ENCODE measurements at places on chromosomes 11 and 22. TPM values are rescaled to one million over a fixed set of nuclear protein-coding genes. Genes with fewer than 3 reads are reported as not detected.

Gene ARHGEF17
- total RNA-seq, result 60.8 TPM

Gene IGLL5
- total RNA-seq, result not detected

Gene GPR83
- total RNA-seq, result 1.3 TPM

Gene RAB39A
- 16.5 TPM for total RNA-seq

Gene ZP1
- total RNA-seq, result not detected

Gene TBX10
- total RNA-seq, result not detected

Gene MRTFA
- total RNA-seq, result 79.2 TPM

Gene SSTR3
- total RNA-seq, result 0.11 TPM

Gene OR52E5
- total RNA-seq, result not detected

Gene PTGDR2
- 0.55 TPM for total RNA-seq

Gene BLID
- total RNA-seq, result 8.5 TPM

Gene NOX4
- total RNA-seq, result 8.2 TPM

Gene KRTAP5-9
- total RNA-seq, result not detected

Gene IGSF22
- total RNA-seq, result 0.44 TPM

Gene SCGB1D2
- not detected for total RNA-seq

Gene OR56A4
- 0.11 TPM for total RNA-seq

Gene DGCR6
- total RNA-seq, result 7.1 TPM

Gene NXPE1
- not detected for total RNA-seq

Gene IZUMO1R
- not detected for total RNA-seq

Gene PATE2
- total RNA-seq, result not detected

Gene MRPL11
- 27.0 TPM for total RNA-seq

Gene PICK1
- 33.2 TPM for total RNA-seq

Gene NLRP14
- total RNA-seq, result 0.88 TPM

Gene TPBGL
- total RNA-seq, result not detected

Gene TMEM191C
- total RNA-seq, result 1.6 TPM

Gene KRTAP5-8
- not detected for total RNA-seq

Gene OR51B5
- total RNA-seq, result 0.99 TPM

Gene KRTAP5-7
- total RNA-seq, result not detected

Gene PYGM
- total RNA-seq, result 24.2 TPM

Gene GP1BB
- total RNA-seq, result 6.6 TPM

Gene MRGPRF
- total RNA-seq, result 14.6 TPM

Gene DCDC1
- 34.7 TPM for total RNA-seq

Gene PANX2
- total RNA-seq, result 2.4 TPM

Gene GVQW3
- total RNA-seq, result 20.3 TPM

Gene TIRAP
- 8.0 TPM for total RNA-seq

Gene ACTN3
- 0.49 TPM for total RNA-seq

Gene PHLDA2
- not detected for total RNA-seq

Gene AP5B1
- 8.6 TPM for total RNA-seq

Gene TFIP11
- total RNA-seq, result 38.3 TPM

Gene TRIM51G
- not detected for total RNA-seq

Gene MS4A8
- total RNA-seq, result not detected

Gene HSCB
- 13.1 TPM for total RNA-seq

Gene SAA4
- not detected for total RNA-seq

Gene OR5B2
- total RNA-seq, result not detected
